ENCODE measurements at places on chromosomes 1 and 21.

DNA sequence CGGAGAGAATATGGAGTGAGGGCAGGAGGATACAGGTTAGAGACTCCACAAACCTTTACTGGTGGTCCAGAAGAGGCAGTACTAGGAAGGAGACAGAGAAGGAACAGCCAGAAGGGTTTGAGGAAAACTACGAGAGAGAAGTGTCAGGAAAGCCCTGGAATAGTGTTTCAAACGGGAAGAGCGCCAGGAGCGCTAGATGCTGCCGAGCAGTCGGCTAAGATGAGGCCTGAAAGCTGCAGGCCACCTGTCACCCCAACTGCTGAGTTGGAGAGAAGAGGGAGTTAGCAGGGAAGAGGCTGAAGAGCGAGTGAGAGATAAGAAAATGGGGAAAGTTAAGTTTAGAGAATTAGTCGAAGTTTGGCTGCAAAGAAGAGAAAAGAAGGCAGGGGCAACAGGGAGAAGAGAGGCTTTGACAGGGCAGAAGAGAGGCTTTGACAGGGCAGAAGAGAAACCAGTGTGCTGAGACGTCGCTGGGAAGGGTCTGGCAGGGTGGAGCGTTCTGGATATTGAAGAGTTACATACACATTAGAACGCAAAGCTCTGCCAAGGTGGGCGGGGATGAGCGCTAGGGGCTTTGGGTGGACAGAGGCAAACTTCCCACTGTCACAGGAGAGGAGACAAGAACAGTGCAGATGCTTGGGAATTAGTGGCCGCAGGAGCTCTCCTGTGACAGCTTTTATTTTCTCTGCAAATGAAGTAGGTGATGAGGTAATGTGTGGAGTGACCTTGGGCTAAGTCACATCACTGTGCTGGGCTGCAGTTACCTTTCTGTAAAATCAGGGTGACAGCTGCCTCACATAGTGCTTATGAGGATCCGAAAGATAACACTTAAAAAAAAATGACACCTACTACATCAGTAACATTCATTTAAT lies 31.2 kb downstream of the PCSK9 start:
- DNase-seq: no peak

DNA sequence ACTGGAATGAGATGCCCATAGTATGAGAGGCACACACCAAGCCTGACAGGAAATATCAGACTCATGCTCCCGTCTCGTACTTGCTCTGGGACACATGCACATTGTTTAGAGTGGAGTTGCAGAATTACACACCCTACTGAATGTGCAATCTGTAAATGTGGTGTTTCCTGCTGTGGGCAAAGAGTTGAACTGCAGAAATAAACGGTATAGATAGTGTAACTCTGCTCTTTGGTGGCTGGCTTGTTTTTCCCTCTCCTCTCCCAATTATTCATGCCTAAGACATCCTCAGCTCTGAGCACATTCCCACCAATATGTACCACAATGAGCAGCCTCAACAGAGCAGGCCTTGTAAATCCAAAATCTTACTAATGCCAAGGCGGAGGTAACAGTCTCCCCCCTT lies 90.1 kb upstream of the DIRAS3 start:
- no peak for DNase-seq

DNA sequence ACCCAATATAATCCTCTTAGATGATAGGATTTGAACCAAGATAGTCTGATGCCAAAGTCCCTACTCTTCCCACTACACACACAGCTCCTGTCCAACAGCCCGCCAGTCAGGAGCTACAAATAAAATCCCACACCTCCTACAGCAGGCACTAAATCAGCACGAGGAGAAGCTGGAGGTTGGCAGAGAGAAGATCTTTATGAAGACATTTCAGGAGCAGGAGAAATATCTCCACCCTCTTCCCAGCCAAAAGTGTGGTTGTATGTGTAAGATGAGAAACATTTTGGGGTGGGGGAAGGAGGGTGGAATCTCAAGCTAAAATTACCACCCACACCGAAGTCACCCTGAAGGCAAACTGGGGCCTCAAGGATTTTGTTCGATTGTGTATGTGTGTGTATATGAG lies 54.5 kb downstream of the PLXNA2 start:
- DNase-seq: no peak

GRCh38 chr1:177165069-177165439 lies 542 bp upstream of the ASTN1 start:
- DNase-seq: no peak

- DNase-seq: no peak
These were observed 25.7 kb downstream of the HSPG2 start for GRCh38 chr1:21911205-21912001.

Data from NCI-H510A treated with DMSO at 0.1 percent for 48 hours (cell line).